ENCODE measurements at places on chromosomes 2 and 18.

- no peak for DNase-seq
Measured at GRCh38 chr2:200509235-200509611, 645 bp downstream of the KCTD18 start.

GRCh38 chr18:34510926-34511325, 199.2 kb upstream of the DTNA start:
- DNase-seq: no peak

GRCh38 chr18:56188529-56189275, 449.7 kb downstream of the TXNL1 start:
- no peak for DNase-seq

DNA sequence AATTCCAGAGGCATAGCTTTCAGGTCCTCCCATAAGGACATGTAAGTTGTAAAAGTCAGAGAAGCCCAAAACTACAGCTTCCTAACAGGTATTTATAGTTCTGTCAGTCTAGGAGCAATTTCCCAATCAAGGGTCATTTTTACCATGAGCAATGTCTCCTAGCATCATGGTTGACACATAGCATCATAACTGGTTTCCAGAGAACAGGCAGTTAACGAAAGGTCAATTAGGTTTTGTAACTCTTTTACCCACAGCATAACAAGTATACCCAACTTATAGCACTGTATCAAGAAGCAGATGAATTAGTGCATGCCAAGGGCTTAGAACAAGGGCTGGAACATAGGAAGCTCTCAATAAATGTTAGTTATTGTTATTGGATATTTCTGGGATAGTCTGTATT, 110.1 kb downstream of the MREG start:
- DNase-seq: no peak

DNA sequence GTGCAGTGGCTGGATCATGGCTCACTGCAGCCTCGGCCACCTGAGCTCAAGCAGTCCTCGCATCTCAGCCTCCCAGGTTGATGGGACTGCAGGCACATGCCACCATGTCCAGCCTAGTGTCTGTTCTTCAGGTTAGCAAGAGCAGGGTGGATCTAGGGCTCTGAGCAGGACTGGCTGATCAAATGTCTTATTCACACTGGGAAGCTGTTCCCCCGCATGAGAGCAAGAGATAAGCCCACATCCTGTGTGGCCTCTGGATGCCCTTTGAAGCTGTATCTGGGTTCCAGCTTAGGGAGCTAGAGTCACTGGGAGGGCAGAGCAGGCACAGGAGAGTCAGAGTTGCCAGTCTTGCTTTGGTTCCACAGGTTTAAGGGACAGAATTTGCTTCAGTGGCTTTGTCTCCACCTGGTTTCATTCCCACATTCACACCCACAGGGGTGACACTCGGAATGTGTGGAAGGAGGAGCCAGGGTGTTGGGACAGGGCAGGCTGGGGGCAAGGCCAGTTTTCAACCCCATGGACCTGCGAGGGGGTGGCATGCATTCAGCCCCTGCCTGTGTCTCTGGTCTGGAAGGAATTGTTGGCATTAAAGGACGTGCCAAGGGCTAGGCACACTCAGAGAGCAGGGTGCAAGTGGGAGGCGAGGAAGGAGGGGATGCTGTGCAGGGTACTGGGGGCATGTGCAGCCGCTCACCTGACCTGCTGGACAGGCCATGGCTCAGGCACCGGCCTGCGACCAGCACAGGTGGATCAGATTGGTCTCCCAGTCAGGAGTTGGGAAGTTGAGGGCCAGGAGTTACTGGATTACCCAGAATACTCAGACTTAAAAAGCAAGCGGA, 24.5 kb downstream of the PTPN18 start:
- DNase-seq: peak; percentile 63

DNA sequence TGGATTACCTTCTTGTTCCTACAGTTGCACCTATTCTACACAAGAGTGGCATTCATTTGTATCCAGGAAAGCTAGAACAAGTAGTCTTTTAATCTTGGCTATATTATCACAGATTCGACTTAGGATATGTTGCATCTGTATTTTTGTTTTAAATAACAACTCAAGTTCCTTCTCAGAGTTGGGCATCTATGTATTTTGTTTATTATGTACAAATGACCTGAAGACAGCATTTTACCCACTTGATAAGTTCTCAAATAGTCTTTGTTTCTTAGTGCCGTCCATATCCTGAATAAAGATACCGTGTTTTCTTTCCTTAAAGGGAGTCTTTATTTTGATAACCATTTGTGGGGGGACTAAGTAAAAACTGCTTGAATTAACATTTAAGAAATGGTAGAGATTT, 2.9 kb downstream of the ITPRID2 start:
- no peak for DNase-seq

DNA sequence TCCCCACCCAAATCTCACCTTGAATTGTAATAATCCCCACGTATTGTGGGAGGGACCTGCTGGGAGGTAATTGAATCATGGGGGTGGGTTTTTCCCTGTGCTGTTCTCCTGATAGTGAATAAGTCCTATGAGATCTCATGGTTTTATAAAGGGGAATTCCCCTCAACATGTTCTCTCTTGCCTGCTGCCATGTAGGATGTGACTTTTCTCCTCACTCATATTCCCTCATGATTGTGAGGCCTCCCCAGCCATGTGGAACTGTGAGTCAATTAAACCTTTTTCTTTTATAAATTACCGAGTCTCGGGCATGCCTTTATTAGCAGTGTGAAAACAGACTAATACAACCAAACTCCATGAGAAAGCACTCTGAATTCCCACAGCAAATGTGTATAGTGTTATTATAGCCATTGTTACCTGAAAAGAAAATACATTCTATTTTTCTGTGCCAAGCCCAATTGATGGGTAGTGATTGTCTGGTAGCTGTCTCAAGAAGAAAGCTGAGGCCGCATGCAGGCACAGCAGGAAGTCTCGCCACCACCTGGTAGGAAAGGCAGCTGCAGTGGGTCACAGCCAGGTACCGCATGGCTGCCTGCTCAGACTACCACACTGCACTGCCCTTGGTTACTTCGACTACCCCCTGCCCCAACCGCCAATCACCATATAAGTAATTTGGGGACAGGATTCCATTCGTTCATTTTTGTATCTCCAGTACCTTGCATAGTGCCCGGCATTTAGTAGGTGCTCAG, 10.3 kb upstream of the ZBTB7C start:
- DNase-seq: no peak

DNA sequence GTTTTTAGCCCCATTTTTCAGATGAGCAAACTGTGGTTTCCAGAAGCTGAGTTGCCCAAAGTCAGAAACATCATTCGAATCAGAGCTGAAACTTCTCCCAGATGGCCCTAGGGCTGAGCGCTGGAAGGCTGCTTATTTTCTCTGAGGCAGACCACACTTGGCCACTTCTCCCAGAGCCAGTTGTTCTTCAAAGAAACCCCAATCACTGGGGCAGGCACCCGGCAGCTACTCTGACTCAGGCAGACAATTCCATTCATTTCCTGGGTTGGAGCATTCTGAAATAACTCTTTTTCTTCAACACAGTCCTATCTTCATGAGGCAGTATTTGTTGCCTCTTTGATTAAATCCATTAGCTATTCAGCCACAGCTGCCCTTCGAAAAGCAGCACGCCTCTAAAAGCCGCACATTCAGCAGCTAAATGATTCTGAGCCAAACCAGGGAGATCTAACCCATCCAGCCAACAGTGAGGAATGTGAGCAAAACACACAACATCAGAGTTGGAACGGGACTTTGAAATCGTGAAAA, 40.9 kb downstream of the LRATD1 start:
- DNase-seq: no peak

- no peak for DNase-seq
Measured at GRCh38 chr18:77554061-77554460, 304.4 kb downstream of the GALR1 start.

GRCh38 chr2:112150447-112150846, 12.3 kb downstream of the FBLN7 start:
- DNase-seq: no peak

DNA sequence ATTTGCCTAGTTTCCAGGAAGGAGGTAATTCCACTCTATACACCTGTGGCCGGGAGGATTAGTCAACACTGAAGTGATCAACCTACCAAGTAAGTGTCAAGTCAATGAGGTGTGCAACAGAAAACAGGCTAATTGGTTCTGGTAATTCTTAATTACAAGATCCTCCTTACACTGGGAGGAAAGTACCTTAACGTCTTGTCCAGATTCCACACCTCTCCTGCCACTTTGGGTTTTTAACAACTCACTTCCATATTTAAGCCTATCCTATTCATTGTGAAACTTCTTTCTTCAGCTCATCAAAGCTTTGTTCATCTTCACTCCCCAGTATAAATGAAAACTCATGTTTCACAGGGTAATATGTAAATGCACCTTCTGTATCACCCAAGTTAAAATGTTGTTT, 22.0 kb upstream of the MAP4K4 start:
- no peak for DNase-seq

DNA sequence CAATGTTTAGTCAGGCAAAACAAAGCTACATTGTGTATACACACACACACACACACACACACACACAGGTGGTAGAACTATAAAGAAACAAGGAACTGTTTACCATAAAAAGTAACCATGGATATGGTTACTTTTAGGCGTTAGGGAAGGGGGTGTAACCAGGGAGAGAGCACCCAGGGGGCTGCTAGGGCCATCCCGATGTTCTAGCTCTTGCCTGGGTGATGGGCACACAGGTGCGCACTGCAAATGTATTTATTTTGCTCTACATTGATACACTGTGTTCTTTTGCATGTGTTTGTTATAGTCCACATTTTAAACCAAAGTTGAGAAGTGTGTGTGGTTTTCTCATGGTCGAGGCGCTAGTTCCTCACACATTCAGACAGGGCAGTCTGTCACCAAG, 69.8 kb upstream of the MYCN start:
- DNase-seq: no peak

- no peak for DNase-seq
Measured at GRCh38 chr2:34785206-34785785, 1186.2 kb upstream of the FAM98A start.

- no peak for DNase-seq
Measured at GRCh38 chr2:54438271-54438670, 17.9 kb upstream of the SPTBN1 start.

GRCh38 chr2:20419007-20419576, 27.8 kb upstream of the RHOB start:
- DNase-seq: no peak

GRCh38 chr2:187547353-187547979, 6.8 kb downstream of the TFPI start:
- peak; percentile 20 for DNase-seq

- DNase-seq: no peak
Measured at GRCh38 chr2:173051463-173052215, 24.0 kb upstream of the MAP3K20 start.

DNA sequence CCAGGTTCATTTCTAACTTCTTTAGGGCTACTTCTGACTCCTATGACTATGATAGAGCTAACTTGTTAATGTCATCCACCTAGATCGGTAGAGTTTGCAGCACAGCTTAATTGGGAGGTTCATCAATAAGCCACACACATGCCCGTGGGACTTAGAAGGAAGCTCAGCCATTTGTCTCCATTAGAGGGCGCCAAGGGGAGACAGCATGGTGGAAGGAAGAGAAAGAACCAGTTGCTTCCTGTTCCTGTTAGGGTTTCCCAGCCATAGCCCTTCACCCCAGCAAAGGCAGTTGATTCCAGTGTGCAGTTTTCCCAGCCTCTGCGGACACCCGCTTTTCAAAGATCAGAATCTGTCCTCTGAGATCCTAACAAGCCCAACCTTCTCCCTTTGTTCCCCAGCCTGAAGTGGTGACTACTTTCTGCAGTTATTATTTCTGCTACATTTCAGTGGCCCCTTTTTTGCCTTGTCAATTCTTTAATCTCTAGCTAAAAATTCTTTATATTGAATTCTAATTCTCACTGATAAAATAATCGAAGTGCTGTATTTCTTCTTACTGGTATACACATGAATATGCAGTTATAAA, 30.3 kb downstream of the MAIP1 start:
- DNase-seq: peak; percentile 80

GRCh38 chr2:12727065-12727464, 10.3 kb downstream of the TRIB2 start:
- no peak for DNase-seq

DNA sequence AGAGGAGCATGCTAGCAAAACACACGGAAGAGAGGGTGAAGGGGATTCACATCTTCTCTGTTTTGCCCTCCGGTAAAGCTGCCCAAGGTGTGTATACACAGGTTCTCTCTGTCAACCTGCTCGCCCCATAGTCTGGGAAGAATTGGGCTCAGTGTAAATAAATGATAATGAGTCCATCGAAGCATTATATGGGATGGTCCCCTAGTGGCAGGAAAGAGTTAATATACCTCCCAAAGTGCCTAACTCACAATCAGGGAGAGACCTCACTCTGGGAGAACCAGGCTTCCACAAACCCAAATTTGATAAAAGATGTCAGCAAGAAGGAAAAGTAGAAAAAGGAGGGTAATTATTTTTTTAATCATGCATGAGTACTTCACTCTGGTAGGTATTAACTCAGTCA, 262.2 kb upstream of the ZNF521 start:
- DNase-seq: no peak

- no peak for DNase-seq
Measured at GRCh38 chr2:26010943-26011342, 22.9 kb upstream of the RAB10 start.

DNA sequence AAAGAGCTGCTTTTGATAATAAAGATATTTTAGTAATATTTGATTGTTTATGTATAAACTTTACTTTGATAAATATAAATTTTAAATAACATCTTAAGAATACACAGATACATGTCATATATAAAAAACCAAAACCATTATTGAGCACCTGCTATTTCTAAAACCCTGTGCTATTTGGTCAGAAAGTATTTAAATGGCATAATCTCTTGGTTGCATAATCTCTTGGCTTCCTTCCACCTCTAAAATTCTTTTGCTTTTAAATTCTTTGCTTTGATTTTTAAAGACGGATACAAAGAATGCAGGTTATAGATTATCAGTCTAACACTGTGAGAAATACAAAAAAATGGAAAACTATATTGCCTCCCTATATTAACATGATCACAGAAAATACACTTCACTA, 36.9 kb downstream of the ACMSD start:
- DNase-seq: no peak

- no peak for DNase-seq
Measured at GRCh38 chr2:159226059-159226461, 60.4 kb downstream of the WDSUB1 start.

DNA sequence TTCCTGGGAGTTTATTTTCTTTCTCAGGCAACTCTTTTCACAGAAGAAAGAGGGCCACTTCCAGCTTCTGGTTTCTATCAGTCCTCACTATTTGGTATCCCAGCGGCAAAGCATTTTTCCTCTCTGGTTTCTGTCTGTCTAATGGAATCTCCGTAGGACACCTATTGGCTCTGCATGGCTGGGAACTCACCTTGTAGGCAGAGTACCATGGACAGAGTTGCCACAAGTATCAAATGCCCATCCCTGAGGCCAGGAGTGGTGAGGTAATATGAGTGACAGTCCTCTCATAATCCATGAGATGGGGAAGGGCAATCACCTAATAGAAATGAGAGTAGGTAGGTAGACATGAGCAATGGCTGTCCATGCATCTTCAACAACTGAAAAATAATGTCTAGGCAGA, 369.5 kb upstream of the PIK3C3 start:
- no peak for DNase-seq

- DNase-seq: no peak
Measured at GRCh38 chr2:95053543-95053942, 28.0 kb downstream of the MAL start.

GRCh38 chr2:226140594-226140993, 659.0 kb downstream of the IRS1 start:
- DNase-seq: no peak
